ENCODE measurements at places on chromosomes 7 and 10. TPM values are rescaled to one million over a fixed set of nuclear protein-coding genes. Genes with fewer than 3 reads are reported as not detected.

- DNase-seq, result no peak
Observed at GRCh38 chr10:621513-621912, 68.0 kb downstream of the DIP2C start.

GRCh38 chr7:33831389-33832141 lies 73.8 kb upstream of the BMPER start:
- peak; percentile 75 for DNase-seq

The PRPS1L1 gene
- not detected for total RNA-seq

The ANXA7 gene
- 161 TPM for total RNA-seq
